ENCODE measurements at places on chromosomes 2 and 18. TPM values are rescaled to one million over a fixed set of nuclear protein-coding genes. Genes with fewer than 3 reads are reported as not detected.
A peak's percentile ranks its signal among the peaks of the same experiment; 100 is the strongest.

- DNase-seq = no peak
Observed at GRCh38 chr18:73790587-73790986, 357.0 kb downstream of the FBXO15 start.

DNA sequence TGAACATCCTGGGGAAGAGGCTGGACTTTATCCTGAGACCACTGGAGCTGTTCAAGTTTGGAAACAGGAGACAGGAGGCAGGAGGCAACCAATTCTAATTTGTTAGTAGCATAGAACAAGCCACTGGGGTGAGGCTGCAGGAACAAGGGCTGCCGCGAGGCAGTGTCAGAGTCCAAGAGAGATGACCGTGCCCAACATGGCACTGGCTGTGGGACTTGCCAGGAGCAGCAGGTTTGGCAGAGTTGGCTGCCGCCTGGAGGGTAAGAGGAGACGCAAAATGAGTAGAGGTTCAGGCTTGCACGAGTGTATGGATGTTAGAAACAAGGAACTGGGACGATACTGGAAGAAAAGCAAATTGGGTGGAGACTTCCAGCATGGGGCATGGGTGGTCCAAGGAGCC is 168.5 kb downstream of the TPGS2 start:
- no peak for DNase-seq

DNA sequence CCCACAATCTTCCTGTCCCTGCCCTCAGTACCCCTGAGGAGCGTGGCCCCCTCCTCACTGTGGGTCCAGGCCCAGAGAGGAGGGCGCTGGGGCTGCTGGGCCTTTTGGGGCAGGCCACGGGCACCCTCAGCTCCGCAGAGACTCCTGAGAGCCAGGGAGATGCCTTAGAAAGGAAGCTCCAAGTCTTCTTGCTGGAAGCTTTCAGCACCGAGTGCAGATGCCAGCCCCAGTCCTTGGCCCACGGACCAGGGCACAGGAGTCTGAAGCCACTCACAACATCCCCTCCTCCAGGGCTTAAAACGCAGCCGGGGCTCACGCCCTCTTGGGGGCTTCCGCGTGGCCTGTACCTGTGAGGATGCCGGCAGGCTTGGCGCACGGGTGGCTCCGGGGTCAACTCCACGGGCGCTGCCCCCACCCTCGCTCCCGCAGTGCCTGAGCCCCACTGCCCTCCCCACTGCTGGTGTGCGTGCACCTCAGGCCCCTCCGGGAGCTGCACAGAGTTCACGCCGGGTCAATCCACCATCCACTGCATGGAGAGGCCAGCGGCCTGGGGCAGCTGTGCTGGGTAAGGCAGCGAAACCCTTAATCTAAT is 72.1 kb upstream of the CTDP1 start:
- DNase-seq = peak; percentile 43

CD302 gene
- 42.4 TPM for total RNA-seq

GRCh38 chr2:196334710-196335109 is 163.3 kb upstream of the STK17B start:
- DNase-seq = no peak

- no peak for DNase-seq
Observed at GRCh38 chr2:223199531-223200515, 147.8 kb downstream of the KCNE4 start.

ASXL3 gene
- total RNA-seq = 9.1 TPM

DNA sequence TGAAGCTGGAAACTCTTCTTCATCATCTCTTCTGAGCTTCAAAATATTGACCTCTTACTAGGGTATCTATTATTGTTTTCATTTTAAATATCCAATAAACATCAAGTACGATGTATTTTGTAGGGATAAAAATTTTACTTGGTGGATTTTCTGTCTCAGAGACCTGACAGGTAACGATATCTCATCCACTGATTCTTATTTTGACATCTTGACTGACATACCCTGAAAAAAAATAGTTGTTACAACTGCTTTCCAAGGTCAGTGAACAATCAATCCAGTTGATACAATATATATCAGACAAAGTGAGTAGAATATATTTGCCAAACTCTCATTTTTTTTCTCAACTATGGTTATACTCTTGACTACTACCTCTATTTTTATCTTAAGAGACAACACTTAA is 963.7 kb upstream of the CDH2 start:
- DNase-seq = no peak

ASB18 gene
- not detected for total RNA-seq

All from sigmoid colon (tissue), 7 donors.